GM12892 (cell line): ENCODE measurements at places on chromosomes 4 and X.
A peak's percentile ranks its signal among the peaks of the same experiment; 100 is the strongest.

- DNase-seq, result no peak
Measured at GRCh38 chrX:55841962-55842752, 124.6 kb downstream of the RRAGB start.

DNA sequence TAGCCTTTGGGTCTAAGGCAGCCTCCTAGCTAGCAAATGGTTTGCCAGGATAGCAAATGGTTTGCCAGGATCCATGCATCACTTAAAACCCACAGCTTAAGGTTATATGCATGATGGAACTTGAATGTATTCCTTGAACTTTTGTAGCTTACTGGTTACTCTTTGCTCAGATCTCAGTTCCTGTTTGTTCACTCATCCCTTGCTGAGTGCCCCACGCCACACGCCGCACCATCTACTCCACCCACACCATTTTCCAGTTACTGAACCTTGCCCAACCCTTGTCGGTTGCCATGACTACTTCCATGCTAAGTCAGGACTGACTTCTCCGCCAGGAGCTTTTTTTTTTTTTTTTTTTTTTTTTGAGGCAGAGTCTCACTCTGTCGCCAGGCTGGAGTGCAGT, 29.5 kb upstream of the XIAP start:
- peak; percentile 25 for DNase-seq

- DNase-seq, result peak; percentile 4
Measured at GRCh38 chrX:85109235-85109634, 105.6 kb downstream of the APOOL start.

DNA sequence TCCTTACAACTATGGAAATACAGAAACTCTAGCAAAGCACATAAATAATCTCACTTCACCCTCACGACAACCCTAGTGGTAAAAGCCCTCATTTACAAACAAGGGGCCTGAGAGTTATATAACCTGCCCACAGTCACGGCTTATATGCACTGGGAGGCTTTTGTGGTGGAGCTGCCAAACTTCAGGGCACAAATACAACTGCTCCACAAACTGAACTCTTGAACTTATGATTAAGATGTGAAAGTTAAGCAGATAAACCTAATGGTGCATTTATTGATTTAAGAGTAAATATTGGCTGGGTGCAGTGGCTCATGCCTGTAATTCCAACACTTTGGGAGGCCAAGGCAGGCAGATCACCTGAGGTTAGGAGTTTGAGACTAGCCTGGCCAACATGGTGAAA, 19.0 kb downstream of the SLC2A9 start:
- DNase-seq, result no peak

DNA sequence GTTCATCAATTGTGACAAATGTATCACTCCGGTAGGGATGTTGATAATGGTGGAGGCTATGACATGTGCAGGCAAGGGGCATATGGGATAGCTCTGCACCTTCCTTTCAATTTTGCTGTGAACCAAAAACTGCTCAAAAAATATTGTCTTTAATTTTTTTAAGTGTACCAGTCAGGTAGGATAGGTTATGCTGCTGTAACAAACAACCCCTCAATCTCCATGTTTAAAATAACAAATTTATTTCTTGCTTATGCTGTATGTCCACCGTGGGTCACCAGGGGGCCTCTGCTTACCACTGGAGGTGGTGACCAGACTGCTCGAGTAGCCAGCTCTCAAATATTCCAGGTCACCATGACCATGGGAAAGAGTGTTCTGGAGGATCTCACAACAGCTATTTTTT, 23.4 kb upstream of the MSX1 start:
- DNase-seq, result no peak

DNA sequence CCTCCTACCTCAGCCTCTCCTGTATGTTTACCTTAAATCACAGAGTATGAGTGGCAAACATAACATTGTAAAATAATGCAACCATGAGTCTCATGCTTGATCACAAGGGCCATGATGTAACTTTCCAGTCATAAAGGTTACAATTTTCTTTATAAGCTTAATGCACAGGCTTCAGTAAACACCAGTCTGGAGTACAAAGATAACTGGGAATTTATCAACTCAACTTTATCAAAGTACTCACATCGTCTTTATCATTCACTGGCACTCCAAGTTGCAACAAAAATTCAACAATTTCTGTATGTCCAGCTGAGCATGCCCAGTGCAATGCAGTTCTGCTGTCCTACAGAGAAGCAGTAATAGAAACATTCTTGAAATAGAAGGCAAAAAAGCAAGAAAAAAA, 2.8 kb downstream of the PSMD10 start:
- no peak for DNase-seq

GRCh38 chr4:111880116-111880515, 265.1 kb upstream of the FAM241A start:
- DNase-seq, result no peak

DNA sequence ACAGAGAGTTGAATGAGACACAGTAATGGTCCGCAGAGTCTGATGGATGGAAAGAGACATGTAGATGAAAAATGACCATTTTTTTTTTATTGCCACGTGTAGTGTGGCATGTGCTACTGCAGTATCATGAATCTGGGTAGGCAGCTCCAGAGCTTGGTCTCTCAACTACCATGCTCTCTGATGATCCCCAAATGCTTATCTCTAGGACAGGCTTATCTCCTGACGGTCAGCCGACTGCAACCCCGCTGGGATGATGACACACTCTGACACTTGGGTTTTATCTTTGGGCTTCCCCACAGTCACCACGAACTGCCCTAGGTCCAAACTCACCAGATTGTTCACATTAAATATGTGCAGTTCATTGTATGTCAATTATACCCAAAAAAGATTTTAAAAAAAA, 239.7 kb downstream of the QDPR start:
- no peak for DNase-seq

DNA sequence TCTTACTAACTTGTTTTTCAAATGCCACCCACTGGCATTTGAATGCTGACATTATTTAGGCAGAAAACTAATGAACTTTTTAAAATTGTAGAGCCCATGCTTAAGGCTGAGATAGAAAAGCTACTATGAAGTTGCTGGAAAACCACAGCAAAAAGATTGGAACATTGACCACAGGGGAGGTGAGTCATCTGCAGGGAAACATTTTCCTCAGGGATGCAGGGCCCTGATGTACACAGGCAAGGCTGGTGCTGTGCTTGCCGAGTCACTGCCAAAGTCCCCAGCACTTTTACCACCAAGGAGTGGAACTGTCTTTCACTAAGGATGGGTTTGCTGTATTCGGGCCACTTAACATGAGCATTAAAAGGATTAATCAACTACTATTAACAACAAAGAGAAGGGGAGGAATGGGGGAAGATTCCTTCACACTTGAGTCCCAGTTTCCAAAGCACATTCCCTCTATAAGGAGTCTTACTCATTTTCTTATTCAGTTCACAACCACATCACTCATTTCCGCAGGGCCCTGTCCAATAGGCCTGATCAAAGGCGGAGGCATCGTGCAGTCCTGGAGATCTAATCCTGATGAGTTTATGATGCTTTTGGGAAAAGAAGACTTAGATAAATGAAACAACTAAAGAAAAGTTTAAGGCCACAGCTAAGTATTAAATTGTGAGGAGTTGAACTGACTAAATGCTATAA, 202.9 kb upstream of the NPY2R start:
- DNase-seq, result no peak

GRCh38 chr4:29220761-29221160, 1499.4 kb upstream of the PCDH7 start:
- no peak for DNase-seq

- DNase-seq, result no peak
Measured at GRCh38 chr4:185017964-185018772, at the start of gene HELT. TSS of gene HELT (plus strand) at chr4:185018490. CDS start at chr4:185018929, 439 bp downstream.

- DNase-seq, result no peak
Measured at GRCh38 chr4:24912252-24913118, at the start of gene CCDC149. TSS of gene CCDC149 (minus strand) at chr4:24913042. CDS start at chr4:24912864, 178 bp downstream.

- DNase-seq, result no peak
Measured at GRCh38 chr4:170425521-170426143, 335.9 kb upstream of the AADAT start.

DNA sequence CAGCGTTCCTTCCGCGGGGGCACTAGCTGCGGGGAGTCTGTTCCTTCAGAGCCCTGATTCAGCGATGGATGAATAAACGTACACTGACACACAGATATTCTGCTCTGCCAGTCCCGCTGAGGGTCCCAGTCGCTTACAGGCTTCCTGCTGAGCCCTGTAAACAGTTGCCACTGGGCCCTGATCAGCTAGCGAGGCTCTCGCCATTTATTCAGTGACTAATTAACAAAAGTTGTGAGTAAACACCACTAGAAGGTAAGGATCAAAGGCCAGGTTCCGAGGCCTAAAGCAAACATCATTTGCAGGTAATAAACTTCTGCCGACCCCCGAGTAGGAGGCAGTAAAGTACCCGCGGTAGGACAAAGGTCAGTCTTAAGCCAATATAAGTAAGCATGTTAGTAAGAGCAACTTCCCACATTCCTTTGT, 442.6 kb upstream of the GALNT7 start:
- no peak for DNase-seq

DNA sequence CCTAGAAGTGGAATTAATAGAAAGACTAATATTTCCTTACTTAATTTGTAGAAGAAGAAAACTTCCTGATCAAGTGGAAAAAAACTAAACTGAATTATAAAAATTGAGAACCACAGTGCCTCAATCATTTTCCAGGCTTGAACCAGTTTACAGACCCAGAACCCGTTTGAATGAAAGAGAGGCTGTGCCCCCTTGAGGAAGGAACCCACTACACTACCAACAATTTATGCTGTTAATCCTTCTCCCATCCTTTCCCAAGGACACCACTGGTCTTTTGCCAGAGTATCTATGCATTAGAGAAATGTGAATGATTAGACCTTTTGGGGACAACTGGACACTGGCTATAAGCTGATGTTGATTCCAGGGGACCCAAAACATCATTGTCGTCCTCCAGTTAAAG, 842.6 kb downstream of the TECRL start:
- no peak for DNase-seq

- DNase-seq, result no peak
Measured at GRCh38 chr4:170198747-170199146, 109.0 kb upstream of the AADAT start.

GRCh38 chr4:3355266-3355748, 62.5 kb downstream of the RGS12 start:
- DNase-seq, result no peak

DNA sequence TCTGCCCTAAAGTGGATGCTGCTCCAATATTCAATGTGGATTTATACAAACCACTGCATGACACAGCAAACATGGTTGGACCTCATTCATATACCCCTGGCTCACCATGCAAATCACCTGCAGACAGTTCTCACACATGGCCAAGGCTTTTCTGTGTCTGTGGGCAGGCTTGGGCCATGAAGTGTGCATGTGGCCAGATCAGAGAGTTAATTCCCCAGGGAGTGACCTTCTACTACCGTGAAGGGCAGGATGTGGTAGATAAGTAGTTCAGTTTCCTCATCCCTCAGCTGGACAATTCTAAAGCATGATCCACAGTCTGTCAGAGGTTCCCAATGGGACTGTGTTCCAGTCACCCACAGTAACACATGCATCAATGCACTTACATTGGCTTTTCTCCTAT, 24.6 kb upstream of the BCLAF3 start:
- DNase-seq, result no peak

GRCh38 chr4:122083351-122083750, 68.8 kb upstream of the BLTP1 start:
- no peak for DNase-seq

DNA sequence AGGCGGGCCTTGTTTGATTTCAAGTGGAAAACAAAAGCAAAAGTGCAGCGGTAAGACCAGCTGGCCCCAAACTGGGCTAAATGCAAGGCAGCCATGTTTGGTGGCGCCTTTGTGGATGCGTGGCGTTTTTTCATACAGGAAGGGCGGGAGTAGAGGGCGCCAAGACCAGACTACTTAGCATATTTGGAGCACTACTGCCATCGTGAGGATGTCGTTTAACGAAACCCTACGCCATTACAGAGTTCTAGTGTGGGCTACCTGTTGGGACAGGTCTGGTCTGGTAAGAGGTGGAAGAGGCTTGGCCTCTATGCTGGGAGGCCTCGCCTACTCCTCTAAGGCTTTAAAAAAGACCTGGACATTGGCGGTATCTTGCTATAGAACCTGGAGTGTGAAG, 230.7 kb upstream of the STK26 start:
- no peak for DNase-seq

- no peak for DNase-seq
Measured at GRCh38 chr4:73816814-73817213, 19.7 kb upstream of the CXCL6 start.

GRCh38 chrX:23792861-23793553, 10.0 kb downstream of the SAT1 start:
- DNase-seq, result no peak

DNA sequence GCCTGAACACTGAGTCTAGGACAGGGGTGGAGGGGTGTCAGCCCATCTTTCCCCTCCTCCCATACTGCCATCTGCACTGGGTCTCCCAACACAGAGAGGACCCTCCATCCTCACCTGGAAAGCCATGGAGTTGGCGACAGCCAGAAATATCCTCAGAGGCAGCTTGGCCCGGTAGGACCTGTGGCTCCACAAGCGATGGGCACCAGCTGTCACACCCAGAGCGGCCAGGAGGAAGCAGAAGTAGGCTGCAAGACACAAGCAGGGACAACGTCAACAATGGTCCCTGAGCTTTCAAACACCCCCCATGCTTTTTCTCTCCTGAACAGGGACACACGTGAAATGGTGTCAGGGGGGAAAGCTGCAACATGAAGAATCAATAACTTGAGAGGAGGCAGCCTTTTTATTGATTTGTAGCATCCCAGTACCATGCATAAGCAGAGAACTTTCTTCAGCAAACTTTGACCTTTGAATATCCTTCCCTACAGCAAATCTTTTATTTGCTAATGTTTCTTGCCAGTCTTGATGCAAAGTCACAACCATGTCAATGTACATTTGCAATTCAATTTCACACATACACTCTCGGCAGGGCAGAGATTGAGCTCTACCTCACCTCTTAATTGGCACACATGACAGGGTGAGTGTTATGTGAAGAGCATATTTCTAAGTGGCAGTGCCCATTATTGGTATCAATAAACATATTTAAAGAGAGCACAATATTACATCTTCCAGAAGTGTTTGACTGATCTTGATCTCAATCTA, 93.2 kb downstream of the SCD5 start:
- DNase-seq, result no peak

GRCh38 chr4:76011018-76011670, 3.8 kb upstream of the CXCL9 start:
- DNase-seq, result no peak

- DNase-seq, result no peak
Measured at GRCh38 chr4:135368831-135369230, 1167.2 kb upstream of the PABPC4L start.
